Osteocyte (in vitro differentiated cells): ENCODE measurements at places on chromosomes 1 and 21. TPM values are rescaled to one million over a fixed set of nuclear protein-coding genes. Genes with fewer than 3 reads are reported as not detected.

GRCh38 chr1:207872621-207873020 is 38.3 kb downstream of the CD34 start:
- DNase-seq, result no peak

- no peak for DNase-seq
Measured at GRCh38 chr1:110130113-110130591, 17.9 kb downstream of the UBL4B start.

The SLC16A4 gene
- 25.8 and 26.3 TPM in 2 replicates for total RNA-seq

The NPR1 gene
- total RNA-seq, result 0.16 TPM in 1 of 2 replicates, not detected in the other

The MIXL1 gene
- 0.18 TPM in 1 of 2 replicates, not detected in the other for total RNA-seq

GRCh38 chr1:89594096-89594740 is 38.7 kb upstream of the LRRC8C start:
- no peak for DNase-seq

The ELAPOR1 gene
- total RNA-seq, result 0.31 and 0.83 TPM in 2 replicates

The IL12RB2 gene
- total RNA-seq, result not detected in 2 replicates
